ENCODE measurements at places on chromosomes 11 and 22. TPM values are rescaled to one million over a fixed set of nuclear protein-coding genes. Genes with fewer than 3 reads are reported as not detected.
A peak's percentile ranks its signal among the peaks of the same experiment; 100 is the strongest.

- DNase-seq: no peak
Observed at GRCh38 chr11:12809864-12810567, 135.8 kb downstream of the TEAD1 start.

- no peak for DNase-seq
Observed at GRCh38 chr11:30586251-30587144, at the start of gene MPPED2. MPPED2 (minus strand) TSS chr11:30586353; CDS start chr11:30580373, 5,980 bp downstream.

DNA sequence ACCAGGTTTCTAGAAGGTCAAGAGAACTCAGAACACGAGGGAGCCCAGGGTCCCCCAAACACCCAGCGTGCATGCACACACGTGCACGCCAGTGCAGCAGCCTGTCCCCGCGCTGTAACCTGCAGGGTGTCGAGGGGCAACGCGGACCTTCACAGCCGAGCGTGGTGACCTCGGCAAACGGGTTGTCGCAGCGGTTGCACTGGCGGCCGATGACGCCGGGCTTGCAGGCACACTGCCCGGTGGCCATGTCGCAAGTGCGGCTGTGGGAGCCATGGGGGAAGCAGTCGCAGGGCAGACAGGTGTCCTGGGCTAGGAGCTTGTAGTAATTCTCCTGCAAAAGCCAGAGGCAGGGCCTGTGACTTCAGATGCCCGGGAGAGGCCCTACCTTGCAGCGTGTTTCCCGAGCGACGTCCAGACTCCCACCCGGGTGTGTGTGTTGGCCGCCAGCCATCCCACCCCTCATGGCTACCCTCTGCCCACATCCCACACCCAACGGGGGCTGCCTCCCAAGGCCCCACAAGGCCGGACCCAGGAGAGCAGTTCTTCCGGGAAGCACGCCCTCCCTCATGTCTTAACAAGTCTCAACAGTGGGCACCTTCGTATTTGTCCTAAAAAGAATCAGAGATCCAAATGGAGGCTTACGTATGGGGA lies 56.1 kb downstream of the TRMU start:
- no peak for DNase-seq

DNA sequence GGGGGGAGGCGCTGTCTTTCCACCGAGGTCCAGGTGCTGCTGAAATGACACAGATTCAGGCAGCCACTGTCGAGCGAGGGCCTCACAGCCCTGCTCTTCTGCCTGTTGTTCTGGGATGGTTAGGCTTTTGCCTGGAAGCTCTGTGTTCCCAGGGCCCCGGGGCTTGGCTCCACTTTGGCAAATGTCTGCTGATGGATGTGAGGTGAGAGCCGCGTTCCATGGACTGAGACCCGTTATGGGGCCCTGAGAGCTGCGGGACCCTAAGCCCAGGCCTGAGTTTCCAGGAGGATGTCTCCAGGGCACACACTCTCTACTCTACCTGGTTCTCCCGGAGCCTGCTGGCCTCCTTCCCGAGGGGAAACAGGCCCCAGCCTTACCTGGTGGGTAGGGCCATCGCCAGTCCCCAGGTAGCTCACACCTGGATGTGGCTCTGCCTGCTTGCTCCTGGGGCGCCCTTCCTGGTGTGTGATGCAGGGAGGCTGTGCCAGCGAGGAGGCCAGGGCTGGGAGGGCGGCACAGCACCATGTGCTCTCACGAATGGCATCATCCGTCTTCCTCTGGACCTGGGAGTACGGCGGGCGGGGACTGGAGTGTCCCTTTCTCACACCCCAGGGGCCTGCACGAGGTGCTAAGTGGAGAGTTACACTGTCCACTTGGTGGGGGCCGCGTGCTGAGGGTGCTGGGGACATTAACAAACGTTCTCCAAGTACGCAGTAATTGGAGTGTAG lies 435.5 kb downstream of the TBC1D22A start:
- DNase-seq: no peak

DNA sequence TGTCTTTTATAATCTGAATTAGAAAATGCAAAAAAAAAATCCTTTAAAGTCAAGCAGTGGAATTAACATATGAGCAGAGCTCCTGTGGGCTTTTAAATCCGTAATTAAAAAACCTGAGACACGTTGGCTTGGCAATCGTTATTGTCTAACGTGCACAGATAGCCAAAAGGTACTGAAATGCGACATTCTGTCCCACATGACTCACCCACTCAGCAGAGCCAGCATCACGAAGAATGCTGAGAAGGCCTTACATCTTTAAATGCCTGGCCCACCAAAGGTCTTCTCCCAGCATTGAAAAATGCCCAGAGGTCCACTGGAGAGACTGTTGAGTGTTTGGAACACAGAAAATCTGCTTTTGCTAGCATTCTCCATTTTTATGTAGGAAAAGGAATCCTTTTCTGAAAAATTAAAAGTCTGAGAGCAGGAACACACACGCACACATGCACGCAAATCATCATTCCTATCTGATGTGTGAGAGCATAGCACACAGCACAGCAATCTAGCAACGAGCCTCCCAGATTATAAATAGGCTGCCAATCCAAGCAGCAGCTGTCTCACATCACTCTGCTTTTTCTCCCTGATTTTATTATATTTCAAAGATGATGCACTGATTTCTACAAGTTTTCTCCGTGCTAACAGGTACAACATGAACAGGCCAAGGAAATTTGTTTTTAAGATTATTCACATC lies 94.5 kb downstream of the PHF21A start:
- DNase-seq: no peak

DNA sequence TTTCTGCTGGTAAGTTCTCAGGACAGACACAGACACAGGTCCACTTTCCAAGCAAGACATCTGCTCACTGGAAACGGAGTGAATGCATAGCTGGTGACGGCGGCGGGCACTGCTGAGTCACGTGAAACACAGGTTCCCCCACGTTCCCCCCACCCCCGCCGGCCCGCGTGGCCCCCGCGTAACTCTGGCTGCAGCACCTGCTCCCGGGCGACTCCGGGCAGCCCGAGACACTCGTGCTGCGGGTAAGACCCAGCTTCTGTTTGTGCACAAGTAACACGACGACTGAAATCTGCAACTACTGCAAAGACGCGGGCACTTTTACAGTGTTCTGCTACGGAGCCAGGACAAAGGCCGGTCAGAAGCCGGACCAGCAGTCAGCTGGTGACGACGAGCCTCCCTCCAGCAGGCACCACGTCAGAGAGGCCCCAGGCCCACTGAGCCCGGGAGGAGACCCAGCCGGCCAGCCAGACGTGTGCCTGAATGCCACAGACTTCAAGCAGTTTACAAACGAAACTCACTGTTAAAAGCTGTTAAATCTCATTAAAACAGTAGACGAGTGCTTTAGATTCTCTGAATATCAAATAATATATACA lies 12.9 kb upstream of the ARFGAP3 start:
- no peak for DNase-seq

DNA sequence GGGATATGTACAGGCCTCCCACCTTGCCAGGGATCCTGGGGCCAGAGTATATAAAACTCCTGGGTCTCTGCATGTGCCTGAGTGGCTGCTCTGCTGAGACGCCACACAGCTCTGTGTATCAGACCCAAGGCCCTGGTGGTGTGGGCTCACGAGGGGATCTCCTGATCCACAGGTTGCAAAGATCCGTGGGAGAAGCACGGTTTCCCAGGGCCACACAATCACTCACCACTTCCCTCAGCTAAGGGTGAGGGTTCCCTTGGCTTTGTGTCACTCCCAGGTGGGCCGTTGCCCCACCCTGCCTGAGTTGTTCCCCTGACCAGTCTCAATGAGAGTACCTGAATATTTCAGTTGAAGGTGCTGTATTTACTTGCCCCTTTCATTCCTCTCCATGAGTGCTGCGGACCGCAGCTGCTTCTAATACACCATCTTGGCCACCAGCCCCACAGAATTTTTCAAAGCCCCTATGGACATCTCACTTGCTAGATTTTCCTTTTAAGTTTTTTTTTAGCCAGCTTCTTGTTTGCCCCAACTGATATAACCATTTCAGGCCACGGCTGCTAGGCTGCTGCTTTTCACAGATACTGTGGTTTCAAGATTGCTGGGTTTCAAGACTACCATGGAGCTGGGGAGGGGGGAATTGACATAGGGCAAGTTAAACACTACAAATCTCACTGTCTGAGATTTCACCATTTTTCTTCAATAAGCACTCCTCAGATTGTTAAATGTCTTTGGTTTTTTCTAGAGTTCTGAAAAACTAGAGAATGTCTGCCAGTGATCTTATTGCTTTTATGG lies 13.7 kb upstream of the DEPDC7 start:
- no peak for DNase-seq

DNA sequence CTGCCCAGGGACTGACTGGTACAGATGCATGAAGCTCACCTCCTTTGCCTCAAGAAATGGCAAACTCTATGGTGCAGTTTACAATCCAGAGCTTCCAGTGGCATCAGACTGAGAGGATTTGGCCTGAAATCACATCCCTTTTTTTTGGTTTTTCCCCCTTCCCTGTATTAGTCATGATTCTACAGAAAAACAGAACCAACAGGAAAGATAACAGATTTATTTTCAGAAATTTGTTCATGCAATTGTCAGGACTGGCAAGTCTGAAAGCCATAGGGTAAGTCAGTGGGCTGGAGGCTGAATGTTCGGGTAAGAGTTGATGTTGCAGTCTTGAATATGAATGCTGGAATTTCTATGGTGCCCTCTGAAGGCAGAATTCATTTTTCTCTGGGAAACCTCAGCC lies 12.0 kb upstream of the ZDHHC13 start:
- DNase-seq: no peak

GRCh38 chr22:41885516-41885915 lies 29.4 kb downstream of the SHISA8 start:
- DNase-seq: no peak

DNA sequence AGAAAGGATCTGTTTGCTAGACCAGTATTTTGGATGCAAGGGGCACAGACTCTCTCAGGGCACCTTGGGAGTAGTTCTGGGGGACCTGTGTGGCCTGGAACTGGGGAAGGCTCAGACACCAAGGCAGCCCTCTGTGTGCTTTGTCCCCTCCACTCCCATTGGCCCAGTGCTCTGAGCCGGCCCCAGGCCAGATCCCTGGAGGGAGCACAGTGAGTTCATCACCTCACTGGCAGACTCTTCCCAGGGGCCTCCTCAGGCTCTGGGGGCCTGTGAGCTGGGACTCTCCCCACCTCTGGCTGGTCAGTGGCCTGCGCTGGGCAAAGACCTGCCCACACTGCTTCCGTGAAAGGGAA lies 51.7 kb downstream of the CHRDL2 start:
- no peak for DNase-seq

DNA sequence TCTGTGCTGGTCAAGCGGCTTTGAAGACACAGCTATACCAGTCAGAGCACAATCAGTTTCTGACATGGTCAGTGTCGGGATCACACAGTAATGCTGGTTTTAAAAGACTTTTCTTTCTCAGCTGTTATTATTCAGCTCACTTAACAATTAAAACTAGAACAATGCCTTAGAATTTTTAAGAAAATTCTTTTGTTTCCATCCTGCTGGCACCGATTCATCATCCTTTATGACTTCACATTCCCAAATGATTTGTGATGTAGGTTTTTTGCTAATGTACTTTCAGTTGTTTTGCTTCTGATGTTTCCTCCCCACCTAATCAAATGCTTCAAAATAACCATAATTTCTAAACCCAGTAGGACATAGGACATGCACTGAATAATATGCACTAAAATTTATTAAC lies 34.5 kb upstream of the OLFML1 start:
- DNase-seq: no peak

DNA sequence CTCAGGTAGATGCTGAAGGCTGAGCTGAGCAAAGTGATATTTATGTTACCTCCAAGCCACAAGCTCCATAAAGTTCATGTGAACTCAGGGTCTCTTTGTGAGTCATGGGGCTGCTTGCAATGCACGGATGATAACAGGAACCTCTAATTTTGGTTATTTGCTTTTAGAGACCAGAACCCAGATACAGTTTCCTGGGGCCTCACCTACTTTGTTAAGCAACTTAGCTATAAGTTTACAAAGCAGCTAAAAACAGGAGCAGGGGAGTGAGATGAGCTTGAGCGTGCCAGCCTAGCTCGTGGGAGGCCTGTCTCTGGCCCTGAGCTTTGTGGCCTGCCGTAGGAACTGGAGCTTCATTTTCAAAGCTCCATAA lies 29.2 kb downstream of the SREBF2 start:
- peak; percentile 11 for DNase-seq

GRCh38 chr11:74465291-74465708 lies 2.0 kb downstream of the KCNE3 start:
- DNase-seq: no peak

GRCh38 chr22:20607157-20607907 lies 99.9 kb downstream of the MED15 start:
- no peak for DNase-seq

GRCh38 chr22:43289976-43290721 lies 53.0 kb downstream of the SCUBE1 start:
- DNase-seq: no peak

GRCh38 chr22:25987948-25988347 lies 181.3 kb upstream of the SEZ6L start:
- DNase-seq: no peak

- DNase-seq: no peak
Observed at GRCh38 chr11:89490602-89490980, 584 bp downstream of the NOX4 start.

- DNase-seq: no peak
Observed at GRCh38 chr11:84430661-84431060, 1144.5 kb upstream of the CCDC90B start.

DNA sequence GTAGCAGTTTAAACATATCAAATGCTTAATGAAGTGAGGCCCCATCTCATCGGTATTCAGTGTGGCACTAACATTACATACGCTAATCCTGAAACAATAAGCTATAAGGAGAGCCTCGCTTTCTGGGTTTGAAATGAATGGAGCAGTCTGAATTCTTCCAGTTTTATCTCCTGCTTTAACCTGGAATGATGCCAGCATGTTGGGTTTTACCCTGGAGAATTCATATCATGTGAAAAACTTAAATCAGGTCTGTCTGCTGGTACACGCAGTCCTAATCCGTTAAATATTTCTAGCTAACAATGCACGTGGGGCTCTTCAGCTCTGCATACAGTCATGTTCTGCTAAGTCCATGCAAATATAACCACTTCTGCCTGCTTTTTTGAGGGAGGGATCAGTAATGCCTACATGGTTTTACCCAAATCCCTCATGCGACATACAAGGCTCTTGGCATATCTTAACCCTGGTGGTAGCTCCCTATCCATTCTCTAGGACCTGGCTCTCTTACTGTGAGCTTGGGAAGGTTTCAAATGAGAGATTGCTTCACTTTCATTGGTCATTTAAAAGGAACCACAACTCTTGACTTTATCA lies 92.7 kb downstream of the COMMD9 start:
- no peak for DNase-seq

- no peak for DNase-seq
Observed at GRCh38 chr11:120020981-120021380, 116.9 kb downstream of the TRIM29 start.

PDGFD gene
- not detected for total RNA-seq

CTSD gene
- 63.3 TPM for total RNA-seq

CRYBA4 gene
- not detected for total RNA-seq

GRAMD1B gene
- total RNA-seq: 16.1 TPM

OVOL1 gene
- 0.52 TPM for total RNA-seq

ALDH3B1 gene
- 0.34 TPM for total RNA-seq

CRACR2B gene
- 0.33 TPM for total RNA-seq

MAPK8IP2 gene
- 0.31 TPM for total RNA-seq

OR5B21 gene
- total RNA-seq: not detected

MS4A13 gene
- not detected for total RNA-seq

DTX4 gene
- total RNA-seq: 1.0 TPM

Data from CD4-positive, alpha-beta T cell (primary cell).